ENCODE measurements at places on chromosomes 2 and 18.

GRCh38 chr2:41970988-41971660, 76.7 kb upstream of the PKDCC start:
- no peak for DNase-seq

DNA sequence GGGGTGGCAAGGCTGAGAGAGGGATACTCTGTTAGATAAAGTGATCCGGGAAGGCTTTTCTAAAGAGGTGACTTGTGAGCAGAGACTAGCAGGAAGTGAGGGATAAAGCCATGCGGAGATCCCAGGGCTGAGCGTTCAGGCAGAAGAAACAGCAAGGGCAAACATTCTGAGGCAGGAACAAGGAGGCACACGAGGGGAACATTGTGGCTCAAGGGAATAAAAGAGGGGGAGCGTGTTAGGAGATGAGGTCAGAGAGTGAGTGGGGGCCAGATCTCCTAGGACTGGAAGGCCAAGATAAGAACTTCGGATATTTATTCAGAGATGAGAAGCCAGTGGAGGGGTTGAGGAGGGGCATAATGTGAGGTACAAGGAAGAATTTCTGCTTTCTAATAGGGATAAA, 67.1 kb downstream of the ACTR2 start:
- DNase-seq = no peak

GRCh38 chr2:232835687-232836208, 34.3 kb upstream of the SNORC start:
- no peak for DNase-seq

- DNase-seq = no peak
Observed at GRCh38 chr2:19937004-19937403, 35.2 kb upstream of the TTC32 start.

DNA sequence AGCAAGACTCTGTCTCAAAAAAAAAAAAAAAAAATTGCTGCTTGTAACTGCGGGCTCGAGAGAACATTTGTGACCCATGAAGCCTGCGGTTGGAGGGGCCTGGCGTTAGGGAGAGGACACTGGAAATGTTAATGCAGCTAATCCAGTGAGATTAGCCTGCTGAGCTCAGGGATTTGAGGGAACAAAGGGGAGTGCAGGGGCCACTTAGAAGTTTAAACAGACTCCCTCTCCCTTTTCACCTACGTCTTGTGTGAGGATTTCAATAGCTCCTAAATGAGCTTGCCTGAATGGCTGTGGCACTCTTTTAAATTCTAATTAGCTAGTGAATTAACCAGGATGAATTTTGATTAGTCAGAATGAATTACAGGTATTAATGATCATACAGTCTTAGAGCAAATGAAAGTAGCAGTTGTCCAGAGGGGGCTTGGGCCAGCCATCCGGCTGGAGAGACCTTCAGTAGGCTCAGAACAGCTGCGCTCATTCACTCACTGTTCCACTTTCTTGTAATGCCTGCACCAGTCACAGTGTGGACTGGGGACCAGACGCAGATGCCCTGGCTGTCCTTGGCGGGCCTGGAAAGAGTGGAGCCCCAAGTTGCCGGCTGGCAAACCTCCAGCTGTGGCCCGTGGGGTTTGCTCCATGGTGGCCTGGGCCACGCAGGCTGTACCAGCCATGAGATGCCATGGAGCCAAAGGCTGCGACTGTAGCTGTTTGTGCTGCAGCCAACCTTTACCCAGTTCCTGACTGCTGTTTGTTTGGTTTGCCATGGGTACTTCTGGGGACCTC, 20.8 kb downstream of the LDLRAD4 start:
- DNase-seq = no peak
